Mesenteric fat pad (tissue), 1 donor: ENCODE measurements at places on chromosomes 12 and 14. TPM values are rescaled to one million over a fixed set of nuclear protein-coding genes. Genes with fewer than 3 reads are reported as not detected.

PRMT5 gene
- 54.8 TPM for total RNA-seq

GRCh38 chr12:4036671-4037271, 163.6 kb upstream of the PARP11 start:
- DNase-seq, result no peak

DNA sequence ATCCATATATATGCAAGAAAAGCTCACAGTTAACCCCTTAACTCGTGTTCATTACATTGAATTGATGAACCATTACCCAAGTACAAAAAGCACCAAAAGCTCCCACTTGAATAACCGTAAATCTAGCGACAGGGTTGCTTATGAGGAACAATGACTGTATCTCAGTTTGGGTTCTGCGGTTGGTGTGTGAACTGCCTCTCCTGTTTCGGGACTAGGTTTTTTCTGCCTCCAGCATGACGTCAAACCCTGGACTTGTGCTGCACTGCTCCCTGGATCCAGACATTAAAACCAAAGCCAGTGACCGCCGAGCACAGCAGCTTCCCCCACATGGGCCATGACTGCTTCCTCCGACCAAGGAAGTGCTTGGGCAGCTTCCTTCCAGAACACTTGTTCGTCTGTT, 77.7 kb downstream of the SETD3 start:
- DNase-seq, result no peak

GON7 gene
- total RNA-seq, result 7.4 TPM

DNA sequence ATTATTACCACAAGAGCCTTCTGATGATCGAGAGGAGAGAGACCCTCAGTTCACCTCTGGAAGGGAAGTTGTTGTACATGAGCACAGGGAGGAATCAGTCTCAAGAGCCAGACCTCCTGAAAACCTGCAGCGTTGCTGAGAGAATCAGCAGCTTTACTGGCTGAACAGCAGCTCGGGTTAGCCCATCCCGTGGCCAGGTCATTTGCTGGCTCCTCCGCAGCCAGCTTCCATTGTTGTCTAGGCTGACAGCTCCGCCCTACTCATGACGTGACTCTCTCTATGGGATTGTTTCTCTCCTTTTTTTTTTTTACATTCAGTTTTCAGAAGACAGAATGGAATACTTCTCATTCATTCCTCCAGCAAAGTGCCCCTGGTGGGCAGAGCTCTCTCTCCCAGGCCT, 69.9 kb downstream of the TGFB3 start:
- DNase-seq, result no peak

MYO1H gene
- total RNA-seq, result 0.10 TPM

GRCh38 chr14:35248476-35248788, 43.8 kb upstream of the PSMA6 start:
- DNase-seq, result no peak

DNA sequence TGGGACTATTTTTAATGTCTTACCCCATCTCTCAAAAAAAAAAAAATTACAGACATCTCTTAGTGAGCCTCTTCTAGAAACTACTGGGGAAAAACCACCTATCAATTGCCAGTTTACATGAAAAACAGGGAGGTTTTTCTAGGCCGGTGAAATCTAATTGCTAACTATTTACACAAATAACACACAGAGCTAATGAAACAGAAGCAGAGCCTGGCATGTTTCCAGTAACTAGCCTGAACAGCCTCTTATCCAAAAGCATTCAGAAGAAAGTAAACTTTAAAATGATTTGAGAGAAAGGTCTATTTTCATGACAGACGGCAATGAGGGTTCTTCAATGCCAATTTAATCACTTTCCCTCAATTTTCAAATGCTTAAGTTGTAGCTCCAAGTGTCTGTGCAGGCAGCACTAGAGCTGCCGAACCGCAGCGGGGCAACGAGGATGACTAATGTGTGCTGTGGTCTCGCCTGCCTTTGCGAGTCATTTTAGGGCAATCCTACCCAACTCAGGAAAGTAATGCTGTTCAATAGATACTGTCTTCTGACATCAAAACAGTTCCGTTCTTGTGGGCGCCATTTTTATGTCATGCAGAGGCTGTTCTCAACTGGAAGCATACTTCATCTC, 84.6 kb downstream of the SETD3 start:
- DNase-seq, result no peak

OR4K15 gene
- total RNA-seq, result not detected
